Activated CD4-positive, alpha-beta T cell treated with anti-CD3 and anti-CD28 coated beads for 48 hours (primary cell): ENCODE measurements at places on chromosomes 13 and 19.
A peak's percentile ranks its signal among the peaks of the same experiment; 100 is the strongest.

DNA sequence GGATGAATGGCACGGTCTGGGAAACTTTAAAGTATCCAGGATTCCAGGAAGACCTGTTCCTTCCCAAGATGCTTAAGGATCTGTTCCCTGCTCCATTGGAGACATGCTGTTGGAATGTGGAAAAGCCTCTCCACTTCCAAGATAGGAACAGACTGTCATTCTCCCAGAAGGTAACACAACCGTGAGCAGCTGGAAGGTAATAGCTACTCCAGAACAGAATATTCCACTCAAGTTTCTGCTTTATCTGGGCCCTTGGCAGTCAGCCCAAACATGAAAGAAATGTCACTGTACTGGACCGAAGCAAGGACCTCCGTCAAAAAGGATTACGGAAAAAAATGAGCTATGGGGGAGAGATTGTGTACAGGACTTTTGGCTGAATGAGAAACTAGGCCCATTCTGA, 420.9 kb upstream of the NBEA start:
- DNase-seq: no peak

DNA sequence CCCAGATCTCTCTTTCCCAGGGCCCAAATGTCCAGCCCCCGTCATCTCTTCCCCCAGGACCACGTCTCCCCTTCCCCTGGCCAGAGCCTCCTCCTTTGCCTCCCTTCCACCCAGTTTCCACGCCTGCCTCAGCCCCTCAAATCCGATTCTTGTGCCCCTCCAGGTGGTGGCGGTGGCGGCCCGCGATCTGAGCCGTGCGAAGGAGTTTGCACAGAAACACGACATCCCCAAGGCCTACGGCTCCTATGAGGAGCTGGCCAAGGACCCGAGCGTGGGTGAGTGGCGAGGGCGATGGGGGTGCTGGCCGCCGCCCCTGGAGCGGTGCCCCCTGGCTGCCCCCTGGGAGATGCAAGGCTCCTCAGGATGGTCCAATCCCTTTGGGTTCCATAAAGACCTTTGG, 1.3 kb downstream of the DHDH start:
- DNase-seq: no peak

GRCh38 chr19:49752701-49753100, 10.4 kb downstream of the TSKS start:
- no peak for DNase-seq

DNA sequence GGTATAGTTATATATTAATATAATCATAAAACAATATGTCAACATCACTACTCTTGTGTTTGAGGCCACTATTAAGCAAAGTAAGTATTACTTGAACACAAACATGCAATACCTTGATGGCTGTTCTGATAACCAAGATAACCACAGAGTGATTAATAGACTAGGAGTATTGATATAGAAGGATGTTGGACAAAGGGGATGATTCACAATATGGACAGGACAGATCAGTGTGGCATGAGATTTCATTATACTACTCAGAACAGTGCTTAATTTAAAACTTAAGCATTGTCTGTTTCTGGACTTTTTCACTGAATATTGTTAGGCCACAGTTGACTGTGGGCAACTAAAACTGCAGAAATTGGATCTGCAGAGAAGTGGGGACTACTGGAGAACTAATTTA, 384.2 kb downstream of the SLITRK1 start:
- DNase-seq: no peak

DNA sequence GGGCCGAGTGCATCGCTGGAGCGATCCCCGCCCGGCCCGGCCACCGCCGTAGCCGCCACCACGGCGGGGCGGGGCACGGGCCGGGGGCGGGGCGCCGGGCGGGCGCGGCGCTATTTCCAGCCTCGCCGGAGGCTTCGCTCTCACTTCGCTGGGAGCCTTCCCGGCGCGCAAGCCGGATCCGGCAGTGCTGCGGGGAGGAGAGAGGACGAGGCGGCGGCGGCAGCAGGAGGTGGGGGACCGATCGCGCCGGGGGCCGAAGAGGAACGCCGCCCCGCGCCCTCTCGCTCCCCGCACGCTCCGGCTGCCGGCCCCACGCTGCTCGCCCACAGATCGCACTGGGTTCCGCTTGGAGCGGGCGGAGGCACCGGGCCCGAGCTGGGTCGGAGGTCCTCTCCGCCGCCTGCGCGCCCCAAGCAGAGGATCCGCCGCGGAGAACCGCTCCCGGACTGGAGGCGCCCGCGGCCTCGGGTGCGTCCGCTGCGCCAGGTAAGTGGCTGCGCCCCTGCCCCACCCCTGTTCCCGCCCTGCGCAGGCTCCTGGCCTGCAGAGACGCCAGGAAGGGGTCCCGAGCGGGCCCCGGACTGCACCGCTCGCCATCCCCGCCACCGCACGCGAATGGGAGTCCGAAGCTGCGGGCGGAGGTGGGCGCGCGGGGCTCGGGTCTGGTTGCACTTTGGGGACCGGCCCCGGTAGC, at the start of gene CHST8:
TSS of gene CHST8 (plus strand) at position 143 of the 694 bp plus-strand sequence. CDS start 67,309 bp downstream, outside the sequence.
- DNase-seq: peak; percentile 17

- DNase-seq: no peak
Observed at GRCh38 chr19:28148554-28148953, 1064.4 kb downstream of the UQCRFS1 start.

GRCh38 chr13:94057618-94058186, 421.8 kb downstream of the DCT start:
- DNase-seq: no peak

- DNase-seq: no peak
Observed at GRCh38 chr13:87669379-87669978, 1.7 kb upstream of the SLITRK5 start.

DNA sequence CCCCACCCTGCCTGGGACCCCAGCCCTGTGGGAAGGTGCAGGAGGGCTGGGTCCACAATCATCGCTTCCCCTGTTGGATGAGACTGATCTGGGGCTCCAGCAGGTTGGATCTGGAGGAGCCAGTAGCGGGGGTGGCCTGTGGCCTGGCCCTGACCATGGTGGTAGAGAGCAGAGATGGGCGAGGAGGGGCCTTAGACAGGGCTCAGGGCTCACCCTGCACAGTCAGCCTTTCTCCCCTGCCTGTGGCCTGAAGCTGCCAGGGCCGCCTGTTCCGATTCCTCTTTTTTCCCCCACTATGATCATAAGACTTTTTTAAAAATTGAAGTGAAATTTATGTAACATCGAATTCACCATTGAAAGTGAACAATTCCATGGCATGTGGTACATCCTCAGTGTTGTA, 18.2 kb downstream of the SIN3B start:
- no peak for DNase-seq

DNA sequence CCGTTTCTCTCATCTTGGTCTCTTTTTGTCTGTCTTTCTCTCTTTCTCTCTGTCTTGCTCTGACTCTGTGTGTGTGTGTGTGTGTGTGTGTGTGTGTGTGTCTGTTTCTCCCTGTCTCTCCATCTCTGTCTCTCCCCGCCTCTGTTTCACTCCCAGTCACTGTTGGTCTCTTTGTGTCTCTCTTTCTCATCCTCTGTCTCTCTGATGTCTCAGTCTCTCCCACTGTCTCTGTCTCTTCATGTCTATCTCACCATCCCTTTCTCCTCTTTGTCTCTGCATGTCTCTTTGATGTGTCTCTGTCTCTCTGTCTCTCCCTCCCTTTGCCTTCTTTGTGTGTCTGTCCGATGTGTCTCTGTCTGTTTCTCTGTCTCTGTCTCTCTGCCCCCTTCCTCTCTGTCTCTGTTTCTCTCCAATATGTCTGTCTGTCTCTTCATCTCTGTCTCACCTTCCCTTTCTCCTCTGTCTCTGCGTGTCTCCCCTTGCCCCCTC, 2.5 kb downstream of the NFIC start:
- DNase-seq: no peak

GRCh38 chr19:42150911-42151361, 18.7 kb upstream of the POU2F2 start:
- no peak for DNase-seq

GRCh38 chr13:78603240-78603957, at the start of gene POU4F1:
TSS of gene POU4F1 (minus strand) at chr13:78603552. CDS start at chr13:78603326, 226 bp downstream.
- DNase-seq: peak; percentile 85

DNA sequence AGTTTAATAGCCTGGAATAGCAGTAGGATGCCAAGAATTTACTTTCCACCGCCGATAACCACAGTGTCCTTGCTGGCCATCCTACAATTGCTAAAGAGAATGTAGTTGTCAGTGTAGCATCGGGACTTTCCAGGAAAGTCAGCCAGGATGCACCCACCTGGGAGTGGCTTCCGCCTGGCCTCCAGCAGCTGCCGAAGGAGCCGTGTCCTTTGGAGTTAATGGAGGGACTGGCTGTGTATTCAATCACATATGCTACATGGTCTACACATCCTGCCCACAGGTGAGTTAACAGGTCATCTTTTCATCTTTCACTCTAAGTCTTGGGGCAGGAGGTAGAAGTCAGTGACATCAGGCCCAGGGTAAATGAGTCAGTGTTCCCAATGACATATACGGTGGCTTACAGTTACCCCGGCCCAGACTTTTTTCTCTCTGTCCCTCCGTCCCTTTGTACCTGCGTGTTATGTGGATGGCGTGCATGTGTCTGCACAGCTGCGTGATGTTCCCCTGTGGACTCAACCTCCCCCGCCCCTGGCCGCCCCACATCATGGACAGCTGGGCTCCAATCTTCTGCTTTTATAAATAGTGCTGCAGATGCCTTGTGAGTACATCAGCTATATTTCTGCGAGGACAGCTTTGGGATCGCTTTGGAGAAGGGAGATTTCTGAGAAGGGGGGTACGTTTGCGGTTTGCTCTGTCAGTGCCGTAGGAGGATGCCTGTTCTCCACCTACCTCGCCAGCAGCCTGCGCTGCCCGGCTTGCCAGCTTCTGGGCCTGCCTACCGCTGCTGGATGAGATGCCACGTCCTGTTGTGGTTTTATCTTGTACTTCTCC, 63.1 kb downstream of the ATP11A start:
- peak; percentile 39 for DNase-seq

DNA sequence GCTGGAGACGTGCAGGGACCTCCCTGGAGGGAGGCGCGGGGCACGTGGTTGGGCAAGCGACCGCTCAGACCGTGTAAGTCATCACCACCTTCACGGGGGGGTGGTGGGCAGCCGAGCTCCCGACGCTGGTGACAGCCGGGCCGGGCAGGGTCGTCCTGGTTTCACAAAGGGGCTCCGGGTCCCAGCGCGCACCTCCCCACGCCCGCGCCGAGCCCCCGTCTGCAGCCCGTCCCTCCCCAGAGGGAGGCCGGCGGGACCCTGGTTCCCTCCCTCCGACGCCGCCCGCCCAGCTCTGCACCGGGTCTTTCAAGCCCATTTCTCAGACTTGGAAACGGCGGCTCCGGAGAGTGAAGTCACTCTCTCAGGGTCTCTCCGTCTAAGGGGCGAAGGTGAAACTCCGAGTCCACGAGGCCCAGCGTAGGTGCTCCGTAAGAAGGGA, 729 bp upstream of the ARID3A start:
- no peak for DNase-seq

DNA sequence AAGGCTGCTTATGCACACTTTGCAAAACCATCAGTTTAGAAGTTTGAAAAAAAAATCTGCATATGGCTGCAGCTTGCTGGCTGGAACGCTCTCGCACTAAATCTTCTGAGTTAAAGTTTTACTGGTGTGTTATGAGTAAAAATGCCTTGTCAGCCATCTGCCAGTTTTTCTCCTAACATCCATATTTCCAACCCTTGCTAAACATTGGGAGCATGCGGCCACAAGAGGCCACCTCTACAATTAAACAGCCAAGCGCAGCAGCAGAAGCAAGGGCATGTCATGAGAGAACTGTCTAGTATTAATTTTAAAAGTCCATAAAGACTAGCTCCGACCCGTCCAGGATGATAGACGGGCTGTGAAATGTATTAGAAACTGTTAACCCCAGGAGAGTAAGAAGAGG, 248.3 kb downstream of the TSHZ3 start:
- no peak for DNase-seq

GRCh38 chr13:41029629-41030028, 10.5 kb upstream of the ELF1 start:
- DNase-seq: no peak

DNA sequence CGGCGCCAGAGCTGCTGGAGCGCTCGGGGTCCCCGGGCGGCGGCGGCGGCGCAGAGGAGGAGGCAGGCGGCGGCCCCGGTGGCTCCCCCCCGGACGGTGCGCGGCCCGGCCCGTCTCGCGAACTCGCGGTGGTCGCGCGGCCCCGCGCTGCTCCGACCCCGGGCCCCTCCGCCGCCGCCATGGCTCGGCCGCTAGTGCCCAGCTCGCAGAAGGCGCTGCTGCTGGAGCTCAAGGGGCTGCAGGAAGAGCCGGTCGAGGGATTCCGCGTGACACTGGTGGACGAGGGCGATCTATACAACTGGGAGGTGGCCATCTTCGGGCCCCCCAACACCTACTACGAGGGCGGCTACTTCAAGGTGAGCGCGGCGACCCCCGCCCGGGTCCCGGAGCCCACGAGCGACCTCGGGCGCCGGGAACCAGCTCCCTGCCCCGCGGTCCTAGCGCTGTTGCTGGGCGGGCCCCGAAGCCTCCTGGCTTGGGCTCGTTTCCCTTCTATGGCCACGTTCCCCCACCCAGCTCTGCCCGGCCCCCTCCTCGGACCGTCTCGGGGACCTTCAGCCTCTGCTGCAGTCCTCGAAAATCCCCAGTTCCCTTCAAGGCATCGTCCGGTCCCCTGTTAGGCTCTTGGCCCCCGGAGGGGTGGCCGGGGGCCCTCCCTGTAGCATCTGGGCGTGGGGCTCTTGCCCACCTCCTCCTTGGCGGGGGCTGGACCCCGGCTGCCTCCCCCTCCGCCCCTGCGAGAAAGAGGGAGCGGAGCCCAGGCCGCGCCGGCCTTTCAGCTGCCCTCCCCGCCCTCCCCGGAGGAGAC, at the start of gene CDC34:
TSS of gene CDC34 (plus strand) at position 8 of the 808 bp plus-strand sequence. CDS start at position 180, 172 bp downstream.
- no peak for DNase-seq

DNA sequence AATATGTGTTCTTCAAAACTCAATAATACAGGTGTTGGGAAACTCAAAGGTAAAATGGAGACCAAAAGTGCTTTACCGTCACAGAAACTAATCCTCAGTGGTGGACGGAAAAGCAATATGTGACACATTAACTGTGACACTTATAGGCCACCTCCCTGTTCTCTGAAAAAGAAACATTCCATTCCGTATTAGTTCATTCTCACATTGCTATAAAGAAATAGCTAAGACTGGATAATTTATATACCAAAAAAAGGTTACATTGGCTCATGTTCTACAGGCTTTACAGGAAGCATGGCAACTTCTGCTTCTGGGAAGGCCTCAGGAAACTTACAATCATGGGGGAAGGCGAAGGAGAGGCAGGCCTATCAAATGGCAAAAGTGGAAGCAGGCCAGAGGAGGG, 435.3 kb upstream of the HTR2A start:
- DNase-seq: no peak

DNA sequence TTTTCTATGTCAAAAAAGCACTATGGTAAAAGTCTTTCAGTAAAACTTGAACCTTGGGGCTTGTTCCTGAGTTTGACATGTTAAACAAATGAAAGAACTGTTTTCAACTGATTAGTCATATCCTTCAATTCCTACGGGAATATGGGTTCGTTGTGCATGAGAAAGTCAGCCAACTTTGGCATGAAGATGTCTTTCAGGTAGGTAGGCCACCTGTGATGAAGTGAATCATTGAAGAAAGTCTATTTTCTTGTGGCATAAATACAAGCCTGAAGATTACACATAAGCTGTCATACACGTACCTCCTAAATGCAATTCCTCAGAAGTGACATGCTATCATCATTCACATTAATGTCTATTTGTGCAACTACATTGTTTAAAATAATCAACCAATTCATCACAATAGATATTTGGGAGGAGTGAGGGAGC, 513.0 kb downstream of the IRS2 start:
- no peak for DNase-seq
